ENCODE measurements at places on chromosomes 13 and 19.

- DNase-seq = peak; percentile 13
Observed at GRCh38 chr19:4338441-4339355, at the start of gene STAP2. Gene STAP2, minus strand, starts transcription at chr19:4338827. Its CDS starts 74 bp downstream, at chr19:4338753.

GRCh38 chr13:65074248-65074647, 2155.9 kb downstream of the PCDH9 start:
- DNase-seq = no peak

GRCh38 chr13:77319536-77319935, 7.4 kb downstream of the MYCBP2 start:
- DNase-seq = no peak

DNA sequence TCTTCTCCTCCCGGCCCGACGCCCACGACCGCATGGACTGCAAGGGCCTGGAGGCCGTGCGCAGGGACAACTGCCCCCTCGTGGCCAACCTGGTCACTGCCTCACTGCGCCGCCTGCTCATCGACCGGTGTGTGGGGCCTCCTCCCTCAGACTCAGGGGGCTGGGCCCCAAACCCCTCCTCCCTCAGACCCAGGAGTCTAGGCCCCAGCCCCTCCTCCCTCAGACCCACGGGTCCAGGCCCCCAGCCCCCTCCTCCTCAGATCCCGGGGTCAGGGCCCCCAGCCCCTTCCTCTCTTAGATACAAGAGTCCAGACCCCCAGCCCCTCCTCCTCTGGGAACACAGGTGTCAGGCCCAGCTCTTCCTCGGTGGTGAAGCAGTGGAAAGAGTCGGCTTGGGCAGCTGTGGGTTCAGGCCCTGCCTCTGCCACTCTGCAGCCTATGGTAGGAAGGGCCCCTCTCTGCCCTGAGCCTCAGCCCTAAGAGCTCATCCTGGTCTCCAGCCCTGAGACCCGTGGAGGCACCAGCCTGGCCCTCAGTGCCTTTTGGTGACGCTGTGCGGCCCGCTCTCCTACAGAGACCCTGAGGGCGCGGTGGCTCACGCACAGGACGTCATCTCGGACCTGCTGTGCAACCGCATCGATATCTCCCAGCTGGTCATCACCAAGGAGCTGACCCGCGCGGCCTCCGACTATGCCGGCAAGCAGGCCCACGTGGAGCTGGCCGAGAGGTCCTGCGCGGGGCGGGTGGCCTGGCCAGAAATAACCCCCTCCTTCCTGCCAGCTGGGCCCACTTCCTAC, 3.7 kb upstream of the SPIB start:
- peak; percentile 88 for DNase-seq

DNA sequence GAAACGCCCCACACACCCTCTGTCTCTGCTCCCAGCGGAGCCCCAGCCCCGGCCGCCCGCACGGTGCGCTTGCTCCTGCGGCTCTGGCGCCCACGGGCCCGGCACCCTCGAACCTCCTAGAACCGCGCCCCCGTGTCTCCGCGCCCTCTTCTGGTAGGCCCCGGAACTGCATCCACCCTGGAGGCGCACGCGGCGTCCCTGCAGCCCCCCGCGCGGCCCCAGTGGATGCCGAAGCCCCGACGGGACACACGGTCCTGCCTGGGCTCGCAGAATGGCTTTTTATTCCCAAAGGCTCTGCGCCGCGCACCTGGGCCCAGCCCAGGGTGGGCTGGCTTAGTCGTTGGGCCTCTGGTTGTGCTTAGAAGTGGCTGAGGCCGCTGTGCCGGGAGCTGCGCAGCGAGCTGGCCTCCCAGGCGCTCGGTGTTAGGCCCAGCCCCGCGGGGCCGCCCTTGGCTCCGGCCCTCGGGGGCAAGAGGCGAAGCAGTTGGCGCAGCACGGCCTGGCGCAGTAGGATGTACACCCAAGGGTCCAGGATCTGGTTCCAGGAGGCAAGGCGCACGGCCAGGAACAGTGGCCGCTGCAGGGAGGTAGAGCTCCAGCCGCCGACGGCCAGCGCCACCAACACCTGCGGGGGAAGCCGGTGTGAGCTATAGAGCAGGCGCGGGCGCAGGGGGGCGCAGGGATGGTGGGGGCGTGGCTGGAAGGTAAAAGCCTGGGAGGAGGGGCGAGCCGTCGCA, 2.8 kb downstream of the PTGER1 start:
- DNase-seq = peak; percentile 97

- no peak for DNase-seq
Observed at GRCh38 chr13:95447814-95448213, 104.7 kb upstream of the CLDN10 start.

GRCh38 chr13:113297370-113298042, 467 bp downstream of the LAMP1 start:
- peak; percentile 36 for DNase-seq

DNA sequence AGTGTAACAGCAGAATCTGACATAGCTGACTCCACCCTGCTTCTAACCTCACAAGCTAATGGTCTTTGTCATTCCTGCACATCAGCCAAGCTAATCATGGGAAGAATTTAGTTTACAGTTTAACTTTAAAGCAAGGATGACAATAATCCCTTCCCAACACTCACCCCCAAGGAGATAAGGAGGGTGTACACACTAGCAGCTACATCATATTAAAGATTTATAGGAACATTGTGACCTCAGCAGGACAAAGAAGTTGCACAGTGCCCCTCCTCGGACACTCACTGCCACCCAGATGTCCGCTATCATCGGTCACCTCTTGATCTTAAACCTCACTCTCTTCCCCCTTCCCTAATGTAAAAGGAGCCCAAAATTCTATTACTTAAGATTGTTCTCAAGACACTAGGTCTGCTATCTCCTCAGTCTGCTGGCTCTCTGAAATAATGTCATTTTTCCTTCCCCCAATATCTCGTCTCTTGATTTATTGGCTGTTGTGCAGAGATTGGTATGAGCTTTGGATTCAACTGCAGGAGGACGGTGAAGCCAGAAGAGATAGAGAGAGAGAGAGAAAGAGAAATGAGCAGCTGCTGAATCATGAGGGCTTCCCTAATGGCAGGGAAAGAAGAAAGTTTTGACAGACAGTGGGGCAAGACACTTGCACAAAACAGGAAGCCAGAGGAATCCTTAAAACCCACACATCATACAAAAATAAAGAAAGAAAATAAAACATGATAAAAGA, 17.5 kb upstream of the FFAR2 start:
- DNase-seq = no peak

GRCh38 chr13:51867062-51867461, 5.3 kb downstream of the CCDC70 start:
- DNase-seq = no peak

DNA sequence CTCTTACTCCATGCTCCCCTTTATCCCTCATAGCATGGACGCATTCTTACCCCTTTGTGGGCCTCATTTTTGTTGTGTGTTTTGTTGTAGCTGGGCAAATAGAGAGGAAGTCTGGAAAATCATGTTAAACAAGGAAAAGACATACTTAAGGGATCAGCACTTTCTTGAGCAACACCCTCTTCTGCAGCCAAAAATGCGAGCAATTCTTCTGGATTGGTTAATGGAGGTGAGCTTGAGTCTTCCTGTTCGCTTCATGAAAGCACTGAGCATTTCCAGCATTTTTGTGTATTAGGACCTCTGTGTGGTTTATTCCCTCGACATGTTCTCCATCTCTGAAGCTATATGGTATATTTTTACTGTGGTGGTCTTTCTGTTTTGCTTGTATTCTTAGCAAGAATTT, 5.5 kb downstream of the CCNE1 start:
- no peak for DNase-seq

- DNase-seq = no peak
Observed at GRCh38 chr13:18991060-18991459, 190.6 kb downstream of the TUBA3C start.

DNA sequence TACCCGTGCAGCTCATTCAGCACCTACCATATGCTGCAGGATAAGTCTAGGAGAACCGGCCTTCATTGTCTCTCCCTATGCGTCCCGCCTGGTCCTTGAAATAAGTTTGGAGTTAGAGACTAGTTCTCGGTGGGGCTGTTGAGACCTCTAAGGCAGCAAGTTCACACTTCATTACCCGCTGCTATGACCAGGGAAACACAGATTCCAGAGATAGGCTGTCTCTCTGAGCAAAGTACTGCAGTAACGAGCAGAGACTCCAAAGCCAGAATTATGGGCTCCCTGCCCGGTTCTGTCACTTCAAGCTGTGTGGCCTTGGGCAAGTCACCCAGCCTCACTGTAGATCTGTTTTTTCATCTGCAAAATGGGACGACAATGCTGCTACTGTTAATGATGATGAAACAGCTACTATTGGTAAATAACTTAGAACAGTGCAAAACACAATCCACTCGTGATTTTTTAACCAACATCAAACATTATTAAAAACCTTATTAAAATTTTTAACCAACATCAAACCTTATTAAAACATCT, 184.1 kb downstream of the USP12 start:
- no peak for DNase-seq

- no peak for DNase-seq
Observed at GRCh38 chr13:96999091-96999490, 4.8 kb upstream of the OXGR1 start.

DNA sequence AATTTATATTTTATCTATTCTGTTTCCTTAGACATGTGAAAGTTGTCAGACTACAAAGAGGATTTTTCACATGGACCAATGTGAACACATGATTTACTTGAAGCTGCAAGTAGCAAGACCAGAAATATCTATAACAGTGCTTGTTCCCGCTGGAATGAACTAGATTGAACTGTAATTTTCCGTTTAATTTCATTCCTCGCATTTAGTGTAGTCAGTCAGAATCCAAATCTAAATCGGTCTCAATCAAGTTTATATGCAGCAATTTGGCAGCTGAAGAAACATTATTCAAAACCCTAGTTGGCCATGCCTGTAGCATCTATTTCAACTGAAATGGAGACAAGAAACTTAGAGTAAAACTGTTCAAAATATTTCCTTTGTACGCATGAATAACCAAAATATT, 570.7 kb upstream of the SLITRK5 start:
- DNase-seq = no peak

- DNase-seq = no peak
Observed at GRCh38 chr19:41530761-41531301, 45.1 kb upstream of the CEACAM21 start.

DNA sequence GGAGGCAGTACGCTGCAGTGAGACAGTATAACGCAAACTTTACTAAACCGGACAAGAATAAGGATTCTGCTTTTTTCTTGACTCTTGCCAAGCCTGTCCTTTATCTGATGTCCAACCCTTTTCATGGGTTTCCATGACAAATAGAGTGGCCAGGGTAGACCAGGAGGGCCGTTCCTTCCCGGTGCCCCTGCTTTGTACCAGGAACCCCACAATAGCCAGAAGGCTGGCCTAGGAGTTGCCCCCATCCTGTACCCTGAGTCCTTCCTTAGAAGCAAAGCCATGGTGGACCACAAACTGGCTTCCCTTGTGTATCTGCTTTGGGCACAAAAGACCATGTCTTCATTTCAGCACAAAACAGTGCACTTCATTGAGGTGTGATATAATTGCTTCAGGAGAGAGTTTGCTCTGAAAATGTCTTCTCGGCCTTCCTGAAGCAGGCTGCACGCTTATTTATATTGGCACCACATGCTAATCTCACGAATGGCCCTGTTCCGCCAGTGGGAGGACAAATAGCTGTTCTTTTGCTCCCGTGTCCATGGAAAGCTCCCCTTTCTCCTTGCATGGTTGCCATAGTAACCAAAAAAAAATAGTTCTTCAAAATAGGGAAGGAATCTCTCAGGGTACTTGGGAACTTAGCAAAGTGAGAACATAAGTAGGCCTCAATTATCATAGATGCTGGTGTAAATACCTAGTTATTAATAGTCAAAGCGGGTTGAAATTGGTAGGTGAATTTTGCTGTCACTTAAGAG, 222.1 kb downstream of the ZIC5 start:
- DNase-seq = no peak

DNA sequence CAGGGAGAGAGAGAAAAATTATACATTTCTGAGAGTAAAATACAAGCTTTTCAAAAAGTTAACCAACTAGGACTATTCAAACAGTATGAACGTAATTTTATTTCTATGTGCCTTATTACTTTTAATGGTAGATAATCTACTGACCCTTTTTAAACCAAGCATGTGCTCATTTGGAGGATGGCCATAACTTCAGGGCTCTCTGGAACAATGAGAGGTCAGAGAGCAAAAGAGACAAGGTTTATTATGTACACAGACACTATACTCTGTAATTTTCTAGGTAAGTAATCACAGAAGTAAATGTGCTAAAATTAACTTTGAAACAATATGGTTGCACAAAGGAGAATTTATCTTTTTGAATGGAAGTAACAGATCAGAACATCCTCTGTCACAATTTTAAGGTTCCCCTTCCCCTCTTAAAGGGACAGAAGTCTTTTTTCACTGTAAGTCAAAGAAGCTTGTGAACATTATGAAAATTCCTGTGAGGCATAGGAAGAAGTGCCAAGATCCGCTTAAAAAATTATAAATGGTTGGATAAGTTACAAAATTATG, 1.0 kb downstream of the POSTN start:
- no peak for DNase-seq

GRCh38 chr19:50358483-50359327, 6.7 kb downstream of the NAPSA start:
- DNase-seq = no peak

DNA sequence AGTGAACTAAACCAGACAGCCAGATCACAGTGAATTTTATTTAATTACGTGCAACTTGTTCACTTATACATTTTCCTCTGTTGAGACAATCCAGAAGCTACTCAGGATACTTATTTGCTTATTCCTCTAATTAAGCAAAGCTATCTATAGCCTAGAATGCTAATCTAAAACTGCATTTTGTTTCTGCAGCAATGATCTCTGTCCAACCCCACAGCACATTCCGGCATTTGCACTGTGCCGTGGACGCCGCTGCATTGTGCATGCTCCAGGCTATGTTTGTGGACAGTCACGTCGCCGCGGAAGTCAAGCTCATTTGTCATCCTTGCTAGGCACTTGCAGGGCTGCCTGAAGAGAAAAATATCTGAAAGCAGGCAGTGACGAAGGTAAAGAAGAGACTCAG, 406.9 kb downstream of the RFC3 start:
- DNase-seq = no peak

DNA sequence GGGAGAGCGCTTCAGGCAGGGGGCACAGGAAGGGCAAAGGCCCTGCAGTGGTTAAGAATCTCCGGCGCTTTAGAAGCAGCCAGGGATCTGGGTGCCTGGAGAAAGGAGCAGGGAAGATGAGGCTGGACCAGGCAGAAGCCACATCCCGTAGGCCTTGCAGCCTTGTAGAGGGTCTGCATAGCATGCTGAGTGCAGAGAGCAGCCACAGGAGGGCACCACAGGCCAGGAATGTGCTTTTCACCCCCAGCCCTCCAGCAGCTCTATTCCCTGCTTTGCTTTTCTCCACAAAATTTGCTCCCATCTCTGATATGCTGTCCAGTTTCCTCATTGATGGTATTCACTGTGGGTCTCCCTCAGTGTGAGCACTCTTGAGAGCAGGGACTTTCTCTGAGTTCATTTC, 5.7 kb downstream of the WDR62 start:
- DNase-seq = no peak

DNA sequence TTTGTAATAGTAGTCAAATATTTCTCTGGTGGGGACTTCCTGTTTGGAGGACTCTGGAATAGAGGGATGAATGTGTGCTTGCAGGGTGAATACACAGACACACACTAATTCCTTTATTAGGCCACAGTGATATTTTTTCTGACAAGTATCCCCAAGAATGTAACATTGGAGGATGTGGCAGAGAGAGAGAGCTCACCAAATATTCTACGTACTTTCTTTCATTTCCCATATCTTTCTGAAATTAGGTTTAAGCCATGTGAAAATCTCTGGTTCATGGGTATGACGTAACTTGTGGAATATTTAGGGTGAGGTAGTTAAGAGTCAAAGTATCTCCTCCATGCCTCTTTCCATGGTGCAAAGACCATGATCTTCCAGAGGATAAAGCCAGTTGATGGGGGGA, 463.4 kb downstream of the DIAPH3 start:
- DNase-seq = no peak
